ENCODE measurements at places on chromosomes 6 and 20.

DNA sequence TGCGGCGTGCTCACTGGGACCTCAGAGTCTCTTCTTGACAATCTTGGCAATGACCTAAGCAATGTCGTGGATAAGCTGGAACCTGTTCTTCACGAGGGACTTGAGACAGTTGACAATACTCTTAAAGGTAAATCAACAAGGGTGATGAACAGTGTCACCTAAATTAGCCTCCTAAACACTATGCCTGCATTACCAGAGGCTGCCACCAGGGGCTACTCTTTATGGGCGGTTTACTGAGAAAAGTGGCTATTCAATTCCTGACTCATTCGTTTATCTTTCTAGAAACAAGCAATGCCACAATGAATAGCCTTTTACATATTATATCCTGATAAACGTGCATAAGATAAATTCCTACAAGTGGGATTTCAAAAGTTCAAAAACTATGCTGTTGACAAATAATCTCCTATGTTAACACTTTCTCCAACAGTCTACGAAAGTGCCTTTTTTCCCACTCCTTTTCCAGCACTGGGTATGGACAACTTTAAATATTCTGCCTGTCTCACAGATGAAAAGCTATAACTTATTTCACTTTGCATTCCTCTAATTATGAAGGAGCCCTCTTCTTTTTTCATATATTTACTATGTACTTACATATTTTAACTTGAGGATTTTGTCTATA is 1.3 kb downstream of the BPIFA2 start:
- DNase-seq = peak; percentile 52

- no peak for DNase-seq
Observed at GRCh38 chr6:39897698-39898097, 36.6 kb downstream of the MOCS1 start.

- no peak for DNase-seq
Observed at GRCh38 chr6:6964675-6965074, 143.1 kb upstream of the RREB1 start.

DNA sequence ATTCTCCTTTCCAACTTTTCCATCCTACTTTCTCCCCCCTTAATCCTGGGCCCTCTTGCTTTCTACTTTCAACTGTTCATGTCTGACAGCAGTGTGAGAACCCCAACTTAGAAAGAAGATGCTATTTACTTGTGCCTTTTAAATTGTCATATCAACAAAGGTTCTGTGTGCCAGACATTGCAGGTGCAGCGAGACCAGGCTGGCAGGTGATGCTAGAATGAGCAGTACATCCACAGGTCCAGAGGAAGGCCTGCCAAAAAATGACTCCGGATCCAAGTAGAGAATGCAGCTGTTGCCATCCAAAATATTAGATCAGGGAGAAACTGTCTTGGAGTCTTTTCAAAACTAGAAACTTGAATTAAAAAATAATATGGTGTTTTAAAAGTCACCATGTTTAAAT is 510.5 kb downstream of the LMBRD1 start:
- DNase-seq = no peak

GRCh38 chr6:151618717-151619116 is 124.9 kb downstream of the CCDC170 start:
- DNase-seq = no peak

GRCh38 chr20:61799928-61800327 is 265.8 kb downstream of the TAF4 start:
- DNase-seq = no peak

Data from stimulated activated CD4-positive, alpha-beta T cell treated with anti-CD3 and anti-CD28 coated beads, Interleukin-12 subunit alpha, Interleukin-12 subunit beta, amount 100 ng/mL, for 48 hours (primary cell).